ENCODE measurements at places on chromosomes 12 and 14.

DNA sequence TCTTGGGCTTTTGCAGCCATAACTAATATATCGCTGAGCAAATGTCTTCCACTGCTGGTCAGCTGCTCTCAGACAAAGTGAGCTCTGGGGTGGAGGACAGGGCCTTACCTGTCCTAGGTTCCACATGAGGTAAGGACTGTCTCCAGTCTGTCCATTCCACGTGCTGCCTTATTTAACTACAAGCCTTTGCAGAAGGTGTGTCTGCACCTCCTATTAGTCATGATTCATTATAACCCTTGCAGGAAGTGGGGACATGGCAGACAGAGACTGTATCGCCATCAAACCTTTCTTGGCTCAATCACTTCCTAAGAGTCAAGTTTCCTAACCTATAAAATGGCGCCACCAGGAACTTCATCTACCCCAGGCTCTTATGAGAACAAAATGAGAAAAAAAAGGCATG is 46.9 kb downstream of the SLC25A47 start:
- no peak for DNase-seq

DNA sequence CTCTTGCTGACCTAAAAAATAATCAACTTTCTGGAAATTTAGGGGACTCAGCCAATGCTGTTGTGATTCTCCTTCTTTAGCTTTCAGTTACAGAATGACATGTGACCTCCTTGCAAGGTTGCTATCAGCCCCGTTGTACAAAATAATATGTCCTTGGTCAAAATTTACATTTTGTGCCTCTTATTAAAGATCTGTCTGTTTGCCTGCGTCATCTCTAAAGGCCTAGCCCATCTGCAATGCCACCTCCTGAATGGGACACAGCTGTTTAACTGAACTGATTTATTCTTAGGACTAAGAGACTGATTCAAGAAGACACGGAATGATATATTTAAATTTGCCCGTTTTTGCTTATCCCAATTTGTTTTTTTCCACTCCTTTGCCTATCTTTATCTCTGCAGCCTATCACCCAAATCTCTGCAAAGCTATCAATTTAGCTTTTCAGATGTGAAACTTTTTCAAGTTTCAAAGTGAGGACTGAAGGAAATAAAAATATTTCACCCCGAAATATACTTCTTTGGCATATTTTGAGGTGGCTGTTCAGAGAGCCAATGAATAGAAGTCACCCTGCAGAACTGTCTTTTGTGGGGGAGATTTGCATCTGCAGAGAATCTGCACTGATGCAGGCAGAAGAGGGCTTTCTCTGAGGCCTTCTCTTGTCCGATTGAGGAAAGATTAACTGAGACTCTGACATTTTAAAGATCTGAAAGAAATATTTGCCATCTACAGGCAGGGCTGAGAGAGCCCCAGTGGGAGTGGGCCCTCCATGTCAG is 126.0 kb downstream of the VEZT start:
- DNase-seq = no peak

DNA sequence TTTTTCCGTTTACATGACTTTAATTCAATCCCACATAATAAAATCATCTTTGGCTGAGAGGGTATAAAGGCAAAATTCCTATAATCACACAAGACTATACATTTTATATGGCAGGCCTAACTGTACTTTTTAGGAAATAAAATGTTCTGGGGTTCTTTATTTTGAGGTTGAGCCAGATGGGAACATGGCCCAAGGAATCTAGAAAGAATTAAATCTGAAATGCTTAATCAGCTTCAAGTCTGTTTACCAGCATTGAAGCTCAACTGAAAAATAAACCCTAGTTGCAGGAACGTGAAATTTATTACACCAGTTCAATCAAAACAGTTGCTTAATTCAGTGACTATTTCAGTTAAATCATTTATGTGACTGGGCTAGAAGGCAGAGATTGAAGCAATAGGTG is 191.0 kb upstream of the BTG1 start:
- no peak for DNase-seq

GRCh38 chr12:131775392-131776236 is 52.6 kb upstream of the MMP17 start:
- DNase-seq = no peak

- DNase-seq = no peak
Measured at GRCh38 chr14:51716610-51717009, 64.9 kb downstream of the FRMD6 start.

DNA sequence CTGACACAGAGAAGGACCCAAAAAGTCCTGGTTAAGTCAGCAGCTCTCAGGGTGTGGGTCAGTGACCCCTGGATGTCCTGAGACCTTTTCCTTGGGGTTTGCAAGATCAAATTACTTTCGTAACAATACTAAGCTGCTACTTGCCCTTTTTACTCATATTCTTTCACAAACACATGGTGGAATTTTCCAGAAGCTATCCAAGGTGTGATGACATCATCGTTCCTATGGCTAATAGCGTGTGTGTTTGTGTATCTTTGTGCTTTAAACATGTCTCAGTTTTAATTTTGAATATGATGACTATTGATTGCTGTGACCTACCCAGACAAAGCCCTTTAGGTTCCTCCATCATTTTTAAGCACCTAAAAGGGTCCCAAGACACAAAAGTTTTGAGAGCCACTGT is 176.2 kb downstream of the PHETA1 start:
- no peak for DNase-seq

GRCh38 chr12:81541121-81541520 is 218.0 kb downstream of the PPFIA2 start:
- DNase-seq = no peak

GRCh38 chr12:1835211-1836131 is 15.1 kb downstream of the LRTM2 start:
- DNase-seq = no peak

Measured in stimulated activated CD4-positive, alpha-beta T cell treated with anti-CD3 and anti-CD28 coated beads, TNF-alpha, amount 100 ng/mL, for 1 hour (primary cell).